Stimulated activated CD4-positive, alpha-beta T cell treated with anti-CD3 and anti-CD28 coated beads, Interleukin-15, amount 100 ng/mL, for 1 hour (primary cell): ENCODE measurements at places on chromosomes 3 and 15.

DNA sequence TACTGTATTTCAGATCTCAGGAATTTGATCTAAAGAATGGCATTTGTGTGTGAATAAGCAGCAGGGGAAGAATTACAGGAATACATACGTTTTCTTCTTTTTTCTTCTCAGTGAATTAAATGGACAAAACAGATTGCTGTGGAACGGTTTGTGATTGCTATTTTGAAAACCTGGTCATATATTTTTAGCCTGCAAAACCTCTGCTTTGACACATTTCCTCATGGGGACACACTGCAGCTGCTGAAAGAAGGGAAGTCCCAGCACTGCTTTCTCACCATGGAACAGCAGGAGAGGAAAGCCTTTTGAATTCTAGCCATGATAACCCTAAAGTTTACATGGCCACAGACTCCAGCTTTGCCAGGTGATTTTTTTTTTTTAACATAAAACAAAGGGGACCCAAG, 315.0 kb downstream of the OXSM start:
- DNase-seq, result no peak

DNA sequence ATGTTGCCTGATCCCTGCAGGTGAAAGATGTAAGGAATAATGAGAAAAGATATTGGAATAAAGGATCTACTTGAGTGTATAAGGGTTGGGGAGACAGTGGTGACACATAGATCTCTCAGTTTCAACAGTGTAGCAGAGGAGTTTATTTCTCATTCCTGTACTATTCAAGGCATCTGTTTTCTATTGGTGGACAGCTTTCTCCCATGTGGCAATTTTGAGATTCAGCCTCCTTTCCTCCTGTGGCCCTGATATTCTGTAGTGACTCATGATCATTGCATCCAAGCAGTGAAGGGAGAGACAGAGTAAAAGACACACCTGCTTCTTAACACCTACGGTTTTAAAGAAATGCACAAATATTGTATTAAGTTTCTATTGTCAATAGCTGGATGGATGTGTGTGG, 327.6 kb downstream of the GRM7 start:
- no peak for DNase-seq

DNA sequence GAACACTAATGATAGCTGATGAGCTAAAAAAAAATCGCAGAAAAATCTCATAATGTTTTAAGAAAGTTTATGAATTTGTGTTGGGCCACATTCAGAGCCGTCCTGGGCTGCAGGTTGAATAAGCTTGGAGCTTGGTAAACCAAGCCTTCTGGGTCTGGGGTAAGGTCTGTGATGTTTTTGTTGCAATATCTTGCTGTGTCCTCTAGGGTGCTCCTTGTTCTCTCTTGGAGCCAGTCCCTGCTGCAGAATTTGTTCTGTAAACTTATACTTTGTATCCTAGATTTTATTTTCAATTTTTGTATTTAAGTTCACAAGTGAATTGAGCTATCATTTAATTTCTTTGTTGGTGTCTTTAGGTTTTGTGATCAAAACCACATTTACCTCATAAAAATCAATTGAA, 143.7 kb downstream of the NR1D2 start:
- DNase-seq, result no peak

DNA sequence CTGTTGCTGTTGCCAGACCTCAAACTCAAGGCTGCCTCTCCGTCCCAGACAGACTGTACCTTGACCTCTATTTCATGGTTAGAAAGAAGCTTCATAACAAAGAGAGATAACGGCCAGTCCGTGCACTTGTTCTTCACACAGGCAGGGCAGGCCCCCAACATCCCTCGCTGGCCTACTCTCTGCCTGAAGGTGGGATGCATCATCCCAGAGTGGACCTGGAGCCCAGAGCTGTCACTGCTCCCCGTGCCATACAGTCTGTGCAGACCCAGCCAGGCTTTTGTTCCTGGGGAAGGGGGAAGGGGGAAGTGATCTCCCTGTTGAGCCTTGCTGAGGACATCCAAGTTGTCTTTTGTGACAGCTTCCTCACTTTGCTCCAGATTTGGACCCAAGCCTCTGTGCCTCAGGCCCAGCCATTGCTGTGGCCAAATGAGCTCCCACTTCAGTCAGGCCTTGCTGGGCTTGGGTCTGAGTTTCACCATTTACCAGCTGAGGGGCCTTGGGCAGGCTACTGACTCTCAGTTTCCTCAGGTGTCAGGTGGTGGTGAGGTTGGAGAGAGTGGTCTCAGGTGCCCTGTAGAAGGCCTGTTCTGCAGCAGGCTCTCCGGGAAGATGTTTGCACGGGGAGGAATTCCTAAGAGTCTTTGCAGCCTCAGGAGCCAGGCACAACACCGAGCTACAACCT, 141.6 kb downstream of the DNAJB8 start:
- no peak for DNase-seq

DNA sequence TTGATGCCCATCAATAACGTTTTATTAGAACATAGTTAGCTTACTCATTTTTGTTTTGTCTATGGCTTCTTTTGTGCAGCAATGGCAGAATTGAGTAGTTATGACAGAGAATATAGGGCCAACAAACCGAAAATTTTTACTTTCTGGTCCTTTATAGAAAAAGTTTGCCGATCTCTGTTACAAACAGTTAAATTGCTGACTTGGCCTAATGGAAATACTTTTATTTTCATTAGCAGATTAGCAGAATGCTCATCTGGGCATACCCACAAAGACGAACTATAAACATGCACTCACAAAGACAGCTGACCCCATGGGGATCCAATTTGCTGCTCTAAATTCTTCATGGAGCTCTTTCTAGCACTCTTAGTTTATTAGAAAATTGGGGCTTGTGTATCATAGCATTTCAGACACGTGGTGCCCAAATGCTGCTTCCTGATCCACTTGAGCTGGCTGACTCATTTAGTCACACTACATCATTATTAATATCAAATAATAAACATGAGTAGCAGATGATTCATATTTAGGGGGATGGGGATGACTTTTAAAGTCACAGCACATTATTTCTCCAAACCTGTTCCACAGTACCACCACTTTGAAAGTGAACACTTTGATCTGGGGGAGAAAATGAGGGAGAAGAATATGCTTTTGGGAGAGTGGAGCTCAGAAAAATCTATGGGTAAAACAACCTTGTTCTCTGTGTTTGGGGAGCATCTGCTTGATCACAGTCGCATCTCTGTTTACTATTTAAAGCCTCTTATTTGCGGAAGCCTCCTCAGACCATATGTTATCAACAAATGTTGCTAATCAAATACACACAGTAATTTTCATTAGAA, 228.1 kb upstream of the FEZF2 start:
- DNase-seq, result no peak

GRCh38 chr3:170635385-170635735, 49.5 kb upstream of the SLC7A14 start:
- no peak for DNase-seq

GRCh38 chr3:78260388-78260787, 1220.5 kb downstream of the ROBO2 start:
- no peak for DNase-seq

- no peak for DNase-seq
Measured at GRCh38 chr3:61591300-61591699, 29.9 kb downstream of the PTPRG start.

DNA sequence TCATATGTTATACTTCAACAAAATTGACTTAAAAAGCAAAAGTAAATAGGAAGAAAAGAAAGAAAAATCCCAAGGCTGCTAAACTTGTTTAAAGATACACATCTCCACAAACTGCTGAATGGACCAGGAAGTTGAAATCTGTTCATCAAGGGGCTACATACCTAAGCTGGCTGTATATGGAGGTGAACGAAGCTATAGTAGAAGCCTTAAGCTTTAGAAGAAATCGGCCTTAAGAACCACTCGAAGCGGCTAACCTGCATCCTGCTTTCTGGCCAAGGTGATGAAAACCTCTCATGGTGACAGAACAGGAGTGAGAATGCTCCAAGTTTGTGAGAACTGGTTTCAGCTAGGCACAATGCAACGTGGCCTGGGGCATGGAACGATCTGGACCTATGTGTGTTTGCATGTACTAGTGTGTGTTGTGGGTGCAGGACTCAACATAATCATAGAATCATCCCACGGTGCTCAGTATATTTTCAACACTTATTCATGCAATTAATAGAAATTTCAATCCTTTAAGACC, 31.3 kb upstream of the SPTBN5 start:
- no peak for DNase-seq

GRCh38 chr15:81511138-81511537, 137.1 kb upstream of the TMC3 start:
- no peak for DNase-seq

DNA sequence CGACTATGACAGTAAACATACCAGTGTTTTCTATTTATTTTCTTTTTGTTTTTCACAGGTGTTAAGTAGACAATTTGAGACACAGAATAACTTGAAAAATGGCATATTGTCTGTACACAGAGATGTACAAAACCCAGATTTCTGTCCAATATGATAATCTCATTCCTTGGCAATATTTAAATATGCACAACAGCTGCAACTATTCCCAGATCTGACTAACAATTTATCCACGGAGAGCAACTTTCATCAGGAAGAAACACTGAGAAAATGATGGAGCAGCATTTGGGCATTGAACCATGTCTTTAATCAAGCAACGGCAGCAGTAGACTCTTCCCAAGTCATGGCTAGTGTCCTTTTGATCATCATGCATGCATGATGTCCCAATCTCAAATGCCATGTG, 452.6 kb downstream of the ZPLD1 start:
- DNase-seq, result no peak

- no peak for DNase-seq
Measured at GRCh38 chr3:127651516-127652172, 21.1 kb upstream of the ABTB1 start.

GRCh38 chr15:31235311-31236183, 91.1 kb upstream of the KLF13 start:
- DNase-seq, result no peak

DNA sequence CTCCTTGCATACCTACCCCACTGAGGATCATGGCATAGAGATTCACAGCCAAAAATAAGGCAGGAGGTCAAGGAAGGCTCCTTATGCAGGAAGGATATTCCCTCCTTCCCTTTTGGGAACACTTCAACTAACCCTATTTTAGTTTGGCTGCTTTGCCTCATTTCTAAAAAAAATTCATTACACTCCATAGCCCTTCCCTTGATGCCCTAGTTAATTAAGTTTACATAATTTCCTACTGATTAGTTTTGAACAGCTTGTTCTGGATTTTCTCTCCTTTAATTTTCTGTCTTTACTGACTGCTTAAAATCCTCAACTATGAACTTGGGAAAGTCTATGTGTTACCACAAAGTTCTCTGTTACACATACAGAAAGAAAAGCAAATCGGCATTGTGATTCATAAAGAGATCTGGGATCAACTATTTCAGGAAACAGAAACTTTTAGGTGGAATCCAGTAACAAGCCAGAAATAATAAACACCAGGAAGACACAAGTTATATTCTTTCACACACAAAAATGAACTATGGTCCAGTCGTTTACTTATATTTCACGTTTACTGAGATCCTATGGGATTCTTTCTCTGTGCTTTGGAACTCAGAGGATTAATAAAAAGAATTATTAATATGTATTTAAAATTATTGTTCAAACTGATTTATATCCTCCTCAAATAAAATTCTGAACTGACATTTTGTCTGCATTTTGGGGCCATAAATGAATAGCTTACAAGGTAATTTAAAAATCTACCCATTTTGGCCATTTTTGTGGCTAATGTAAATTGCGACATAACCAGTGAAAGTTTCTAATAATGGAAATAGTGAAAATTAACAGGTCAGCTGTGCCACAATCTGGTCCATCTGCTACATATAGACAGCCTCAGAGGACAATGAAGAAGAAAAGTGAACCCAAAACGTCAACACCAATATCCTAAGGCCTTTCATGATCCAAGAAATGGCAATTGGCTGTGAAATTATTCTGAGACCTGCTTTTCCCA, 113.8 kb downstream of the FRMD5 start:
- no peak for DNase-seq

- DNase-seq, result peak; percentile 72
Measured at GRCh38 chr3:58177747-58178527, 32.8 kb downstream of the DNASE1L3 start.

- no peak for DNase-seq
Measured at GRCh38 chr15:48781017-48781416, 29.9 kb downstream of the CEP152 start.

DNA sequence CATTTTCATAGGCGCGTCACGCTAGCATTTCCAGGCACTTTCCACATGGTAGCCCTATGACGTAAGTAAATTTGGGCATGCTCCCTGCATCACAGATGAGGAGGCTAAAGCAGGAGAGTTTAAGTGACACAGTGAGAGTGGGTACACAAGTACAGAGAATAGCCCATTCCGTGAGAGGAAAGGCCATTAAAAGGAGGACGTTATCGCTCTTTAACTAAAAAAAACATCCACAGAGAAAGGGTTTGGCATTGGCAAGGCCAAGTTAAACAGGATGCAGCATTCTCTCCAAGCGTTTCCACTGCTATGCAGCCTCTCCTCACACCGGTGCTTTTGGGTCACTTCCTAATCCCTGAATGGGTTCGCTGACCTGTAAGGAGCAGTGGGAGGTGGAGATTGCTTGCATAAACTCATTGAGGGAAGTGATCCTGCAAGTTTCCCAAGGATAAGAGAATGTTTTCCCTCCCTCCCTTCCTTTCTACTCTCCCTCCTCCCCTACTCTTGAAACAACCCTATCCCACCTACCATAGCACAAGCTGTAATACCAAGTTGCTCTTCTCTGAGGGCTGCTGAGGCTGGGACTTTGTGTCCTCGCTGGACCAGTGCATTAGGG, 147.7 kb downstream of the VGLL4 start:
- no peak for DNase-seq

DNA sequence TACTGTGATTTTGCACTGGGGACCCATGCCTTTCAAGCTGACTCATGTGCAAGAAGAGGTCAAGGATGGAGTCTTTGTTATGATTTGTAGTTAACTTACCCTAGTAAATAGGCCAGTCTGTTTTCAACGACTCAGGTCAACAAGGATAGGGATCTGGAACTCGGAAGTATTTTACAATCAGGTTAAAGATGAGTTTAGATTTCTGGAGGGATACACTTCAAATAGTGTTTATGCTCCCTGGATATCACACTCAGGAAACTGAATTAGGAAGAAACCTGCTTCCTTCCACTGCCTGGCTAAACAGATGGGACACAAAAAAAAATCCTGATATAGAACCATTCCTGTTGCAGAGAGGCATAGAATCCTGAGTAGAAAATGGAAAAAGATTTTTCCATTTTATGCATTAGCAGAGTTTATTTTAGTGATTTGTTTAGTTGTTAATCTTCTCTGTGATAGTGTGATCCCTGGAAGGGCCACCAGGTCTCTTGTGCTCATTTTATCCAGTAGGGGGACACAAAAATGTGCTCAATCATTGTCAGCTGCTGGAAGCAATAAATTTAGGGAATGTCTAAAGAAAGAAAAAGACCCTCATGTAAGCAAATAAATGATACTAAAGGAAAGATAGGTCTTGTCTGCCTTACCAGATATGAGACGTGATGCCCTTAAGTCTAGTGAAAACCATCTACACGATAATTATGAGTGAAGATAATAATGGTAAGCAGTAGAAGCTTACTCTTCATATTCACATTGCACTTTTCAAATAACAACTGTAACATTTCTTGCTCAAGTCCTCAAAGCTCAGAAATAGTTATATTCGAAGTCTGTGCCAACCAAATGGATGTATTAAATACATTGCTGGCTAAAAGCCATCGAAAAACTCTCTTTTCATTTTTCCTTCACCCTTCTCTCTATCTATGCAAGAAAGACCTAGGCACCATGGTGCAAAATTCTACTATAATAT, 452.1 kb upstream of the KCNMB2 start:
- no peak for DNase-seq
